ENCODE measurements at places on chromosomes 5 and 9.
A peak's percentile ranks its signal among the peaks of the same experiment; 100 is the strongest.

DNA sequence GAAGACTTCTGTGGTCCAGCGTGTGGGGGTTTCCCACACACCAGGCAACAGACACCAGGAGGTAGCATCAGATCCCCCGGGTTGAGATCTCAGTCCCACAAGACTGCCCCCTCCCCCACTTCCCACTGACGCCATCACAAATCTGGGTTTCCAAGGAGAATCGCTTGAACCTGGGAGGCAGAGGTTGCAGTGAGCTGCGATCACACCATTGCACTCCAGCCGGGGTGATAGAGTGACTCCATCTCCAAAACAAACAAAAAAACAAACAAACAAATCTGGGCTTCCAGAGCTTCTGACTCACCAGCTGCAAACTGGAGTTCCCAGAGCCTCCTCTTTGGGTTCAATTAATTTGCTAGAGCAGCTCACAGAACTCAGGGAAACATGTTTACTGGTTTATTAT, 4.7 kb upstream of the GBGT1 start:
- DNase-seq: no peak

DNA sequence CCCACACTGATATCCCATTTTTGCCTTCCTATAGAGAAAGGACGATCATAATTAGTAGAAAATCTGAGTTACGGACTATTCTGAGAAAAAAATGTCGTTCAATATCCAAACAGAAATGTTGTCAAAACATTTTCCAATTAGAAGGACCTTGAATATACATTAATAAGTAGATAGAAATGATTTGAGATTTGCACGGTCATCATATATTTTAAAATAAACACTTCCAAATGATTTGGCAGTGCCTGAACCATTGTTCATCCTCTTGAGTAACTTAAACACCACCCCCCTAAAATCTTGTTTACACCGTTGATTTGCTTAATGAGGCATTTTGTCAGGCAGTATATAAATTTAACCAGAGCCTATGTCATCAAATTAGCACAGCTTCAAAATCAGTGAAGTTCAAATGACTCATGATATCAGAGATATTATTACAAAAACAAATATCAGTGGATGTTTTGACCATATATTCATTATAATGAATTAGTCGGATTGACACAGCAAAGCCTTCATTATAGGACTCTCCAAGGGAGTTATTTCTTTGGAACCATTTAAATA, 105.0 kb downstream of the ACTL7B start:
- no peak for DNase-seq

- peak; percentile 71 for DNase-seq
Measured at GRCh38 chr5:81425569-81425968, 31.6 kb upstream of the ACOT12 start.

GRCh38 chr5:145062280-145063062, 772.7 kb downstream of the PRELID2 start:
- no peak for DNase-seq

- no peak for DNase-seq
Measured at GRCh38 chr9:130304116-130304515, 38.6 kb downstream of the HMCN2 start.

- DNase-seq: no peak
Measured at GRCh38 chr9:118596374-118597015, 772.7 kb downstream of the BRINP1 start.

DNA sequence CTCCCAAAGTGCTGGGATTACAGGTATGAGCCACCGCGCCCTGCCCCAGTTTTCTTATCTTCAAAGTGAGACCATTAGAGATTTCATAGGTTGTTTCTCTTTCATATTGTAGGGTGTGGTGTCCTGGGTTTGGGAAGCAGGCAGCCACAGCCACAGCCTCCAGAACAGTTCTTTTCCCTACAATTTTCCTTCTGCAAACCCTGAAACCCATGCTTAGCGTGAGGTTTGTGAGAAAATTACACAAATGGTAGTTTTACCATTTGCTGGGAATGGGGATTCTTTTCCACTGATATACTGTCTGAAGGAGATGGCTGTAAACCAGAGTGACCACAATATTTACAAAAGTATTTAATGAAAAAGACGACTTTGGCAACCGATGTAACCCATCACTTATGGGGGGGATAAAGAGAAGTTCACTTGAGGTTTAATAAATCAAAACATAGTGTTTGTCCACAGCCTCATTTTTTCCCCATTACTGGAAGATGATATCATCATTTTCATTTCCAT, 26.7 kb upstream of the ECM2 start:
- no peak for DNase-seq

DNA sequence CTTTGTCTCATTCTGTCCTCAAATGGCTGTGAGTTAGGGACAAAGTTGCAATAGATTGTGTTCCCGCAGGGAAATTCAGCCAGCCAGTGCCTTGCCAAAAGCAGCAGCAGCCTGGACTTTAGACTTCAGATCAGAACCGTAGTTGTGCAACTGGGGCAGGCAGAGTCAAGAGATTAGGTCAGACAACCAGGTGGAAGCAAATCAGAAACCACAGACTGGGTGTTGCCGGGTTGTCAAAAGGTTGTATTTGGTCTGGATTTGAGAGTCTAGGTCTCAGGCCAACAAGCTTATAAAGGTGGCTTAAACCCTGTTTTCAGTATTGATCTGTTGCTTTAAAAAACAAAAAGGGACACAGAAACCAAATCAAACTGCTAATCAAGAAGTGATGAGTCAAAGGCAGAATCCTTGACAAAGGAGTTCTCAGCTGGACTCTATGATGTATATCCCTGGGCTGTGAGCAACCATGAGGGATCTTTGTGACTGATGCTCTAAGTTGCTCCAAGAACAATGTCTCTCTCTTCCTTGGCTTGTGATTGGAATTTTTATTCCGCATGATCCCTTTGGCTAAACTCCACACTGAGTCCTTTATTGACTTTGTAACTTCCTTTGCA, 20.9 kb downstream of the RFK start:
- peak; percentile 37 for DNase-seq

- no peak for DNase-seq
Measured at GRCh38 chr5:136810261-136810801, 445.0 kb upstream of the TRPC7 start.

- no peak for DNase-seq
Measured at GRCh38 chr5:145554399-145554798, 280.7 kb downstream of the PRELID2 start.

GRCh38 chr5:126736141-126736540, 40.8 kb upstream of the LMNB1 start:
- DNase-seq: no peak

DNA sequence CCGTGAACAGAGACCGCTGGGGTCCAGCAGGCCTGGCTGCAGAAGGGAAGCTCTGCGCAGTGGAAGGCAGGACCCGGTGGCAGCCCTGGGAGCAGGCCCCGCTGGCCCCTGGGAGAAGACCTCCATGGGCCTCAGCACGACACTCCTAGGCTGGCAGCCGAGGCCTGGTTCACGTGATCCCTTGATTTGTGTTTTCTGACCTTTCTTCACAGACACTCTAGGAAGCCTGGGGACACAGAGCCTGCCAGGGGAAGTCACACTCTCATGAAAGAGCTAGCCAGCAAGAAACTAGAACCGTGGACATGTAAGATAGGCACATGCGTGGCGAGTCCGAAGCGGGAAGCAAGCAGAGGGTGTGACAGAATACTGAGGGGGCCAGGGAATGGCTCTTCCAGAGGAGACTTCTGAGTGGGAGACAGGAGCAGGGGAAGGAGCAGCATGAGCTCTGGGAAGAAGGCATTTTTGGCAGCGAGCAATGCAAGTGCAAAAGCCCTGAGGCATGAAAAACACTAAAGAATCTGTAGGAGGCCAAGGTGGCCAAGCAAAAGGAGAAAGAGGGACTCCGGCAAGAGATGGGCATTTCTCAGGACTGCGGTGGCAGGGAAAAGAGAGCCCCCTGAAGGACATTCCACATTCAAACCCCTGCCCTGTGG, 26.6 kb upstream of the IL17B start:
- no peak for DNase-seq

GRCh38 chr9:86836797-86837196, 110.5 kb downstream of the GAS1 start:
- DNase-seq: no peak

DNA sequence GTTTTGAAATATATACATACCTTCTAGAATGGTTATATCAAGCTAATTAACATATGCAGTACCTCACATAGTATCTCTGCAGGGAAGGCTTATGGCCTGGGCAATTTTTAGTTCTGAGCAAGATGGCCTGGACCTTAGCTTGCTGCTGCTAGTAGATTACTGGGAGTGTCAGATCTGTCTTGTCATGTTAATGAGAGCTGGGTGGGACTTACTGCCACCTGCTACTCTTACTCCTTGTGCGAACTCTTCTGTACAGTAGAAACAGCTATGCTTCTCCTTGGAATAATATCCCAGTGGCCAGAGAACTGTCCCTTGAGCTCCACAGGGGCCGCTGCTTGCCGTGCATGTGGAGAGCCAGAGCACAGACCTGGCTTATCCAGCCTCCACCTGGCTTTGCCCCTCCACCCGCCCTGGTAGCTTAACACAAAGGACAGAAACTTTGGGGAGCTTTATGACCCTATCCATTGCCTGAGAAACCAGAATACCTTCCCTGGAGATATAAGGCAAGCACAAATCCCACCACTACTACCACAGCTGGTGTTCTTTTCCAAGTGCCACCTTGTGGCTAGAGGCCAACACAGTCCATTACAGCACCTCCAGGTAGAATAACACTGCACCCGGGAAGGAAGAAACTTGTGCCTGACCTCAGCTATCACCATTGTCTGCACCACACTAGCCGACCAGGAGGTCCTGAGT, 74.4 kb upstream of the RUSC2 start:
- DNase-seq: peak; percentile 1

GRCh38 chr5:17216974-17217492, 398 bp upstream of the BASP1 start:
- DNase-seq: no peak

- DNase-seq: no peak
Measured at GRCh38 chr5:150184990-150185912, 4.6 kb upstream of the SLC6A7 start.

- DNase-seq: no peak
Measured at GRCh38 chr5:120037451-120037850, 408.1 kb downstream of the FAM170A start.

DNA sequence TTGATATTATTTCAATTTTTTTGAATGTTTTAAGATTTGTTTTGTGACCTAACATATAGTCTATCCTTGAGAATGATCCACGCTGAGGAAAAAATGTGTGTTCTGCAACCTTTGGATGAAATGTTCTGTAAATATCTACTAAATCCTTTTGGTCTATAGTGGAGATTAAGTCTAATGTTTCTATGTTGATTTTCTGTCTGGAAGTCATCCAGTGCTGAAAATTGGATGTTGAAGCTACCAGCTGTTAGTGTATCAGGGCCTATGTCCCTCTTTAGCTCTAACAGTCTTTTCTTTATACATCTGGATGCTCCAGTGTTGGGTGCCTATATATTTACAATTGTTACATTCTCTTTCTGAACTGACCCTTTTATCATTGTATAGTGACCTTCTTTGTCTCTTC, 422.3 kb downstream of the TMEM232 start:
- no peak for DNase-seq

DNA sequence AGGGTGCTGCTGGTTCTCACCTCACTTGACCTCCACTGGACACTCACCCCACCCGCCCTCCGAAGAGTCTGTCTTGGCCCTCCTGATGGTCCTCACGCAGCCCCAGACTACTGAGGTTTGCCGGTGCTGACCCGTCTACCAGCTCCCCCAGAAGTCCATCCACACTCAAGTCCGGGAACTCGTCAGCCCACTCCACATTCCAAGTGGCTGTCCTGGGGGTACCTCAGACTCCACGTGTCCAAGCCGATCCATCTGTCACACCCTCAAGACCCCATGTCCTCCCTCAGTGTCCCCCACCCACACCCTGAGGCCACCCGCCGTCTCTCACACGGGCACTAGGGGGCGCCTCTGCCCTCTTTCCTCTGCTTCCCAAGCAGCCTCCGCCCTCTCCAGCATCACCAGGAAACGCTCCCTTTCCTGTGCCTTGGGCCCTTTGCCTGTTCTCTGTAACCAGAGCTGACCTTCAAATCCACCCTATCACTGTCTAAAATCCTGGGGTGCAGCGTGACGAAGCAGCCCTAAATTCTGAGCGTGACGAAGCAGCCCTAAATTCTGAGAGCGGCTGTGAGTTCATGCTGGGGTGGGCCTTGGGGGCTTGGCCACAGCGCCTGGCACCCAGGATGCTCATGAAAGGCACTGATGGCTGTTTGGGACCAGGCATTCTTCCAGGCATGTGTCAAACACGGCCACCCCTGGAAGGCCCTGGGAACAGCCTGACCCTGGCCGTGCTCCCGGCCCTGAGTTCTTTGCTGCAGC, 95.7 kb downstream of the KCNT1 start:
- DNase-seq: peak; percentile 45

GRCh38 chr5:45779874-45780671, 83.9 kb upstream of the HCN1 start:
- DNase-seq: no peak

GRCh38 chr9:18756712-18757125, 276.3 kb downstream of the SAXO1 start:
- DNase-seq: no peak
